Kidney (tissue), 22 donors: ENCODE measurements at places on chromosomes 11 and 22. TPM values are rescaled to one million over a fixed set of nuclear protein-coding genes. Genes with fewer than 3 reads are reported as not detected.

GRCh38 chr11:48207881-48208280 lies 8.7 kb upstream of the OR4B1 start:
- no peaks in the 10 kb centered on the region for H3K4me1 ChIP-seq
- no peak overlapping the region for H3K27ac ChIP-seq
- no peaks in the 10 kb centered on the region for H3K36me3 ChIP-seq
- DNase-seq, result no peak
- H3K4me3 ChIP-seq, result no peak overlapping the region
- H3K27me3 ChIP-seq, result no peaks in the 10 kb centered on the region

GRCh38 chr11:32847511-32847910 lies 17.8 kb downstream of the PRRG4 start:
- H3K27ac ChIP-seq, result no peak overlapping the region
- H3K36me3 ChIP-seq, result no peaks in the 10 kb centered on the region
- H3K27me3 ChIP-seq, result no peaks in the 10 kb centered on the region

DNA sequence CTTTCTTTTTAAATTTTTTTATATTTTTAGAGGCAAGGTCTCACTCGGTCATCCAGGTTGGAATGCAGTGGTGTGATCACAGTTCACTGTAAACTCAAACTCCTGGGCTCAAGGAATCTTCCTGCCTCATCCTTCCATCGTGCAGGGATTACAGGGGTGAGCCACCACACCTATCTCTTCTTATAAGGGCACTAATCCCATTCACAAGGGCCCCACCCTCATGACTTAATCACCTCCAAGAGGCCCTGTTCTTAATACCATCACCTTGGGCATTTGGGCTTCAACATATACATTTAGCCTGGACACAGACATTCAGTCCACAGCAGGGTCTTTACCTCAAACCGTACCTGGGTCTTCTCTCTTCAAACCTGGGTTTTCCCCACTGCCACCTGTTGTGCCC lies 4.5 kb upstream of the GTSE1 start:
- H3K4me3 ChIP-seq, result no peak overlapping the region
- H3K27me3 ChIP-seq, result no peaks in the 10 kb centered on the region
- H3K27ac ChIP-seq, result peak overlapping the region; percentile 73
- DNase-seq, result no peak
- H3K36me3 ChIP-seq, result peaks cover 35% of the 10 kb centered on the region

DNA sequence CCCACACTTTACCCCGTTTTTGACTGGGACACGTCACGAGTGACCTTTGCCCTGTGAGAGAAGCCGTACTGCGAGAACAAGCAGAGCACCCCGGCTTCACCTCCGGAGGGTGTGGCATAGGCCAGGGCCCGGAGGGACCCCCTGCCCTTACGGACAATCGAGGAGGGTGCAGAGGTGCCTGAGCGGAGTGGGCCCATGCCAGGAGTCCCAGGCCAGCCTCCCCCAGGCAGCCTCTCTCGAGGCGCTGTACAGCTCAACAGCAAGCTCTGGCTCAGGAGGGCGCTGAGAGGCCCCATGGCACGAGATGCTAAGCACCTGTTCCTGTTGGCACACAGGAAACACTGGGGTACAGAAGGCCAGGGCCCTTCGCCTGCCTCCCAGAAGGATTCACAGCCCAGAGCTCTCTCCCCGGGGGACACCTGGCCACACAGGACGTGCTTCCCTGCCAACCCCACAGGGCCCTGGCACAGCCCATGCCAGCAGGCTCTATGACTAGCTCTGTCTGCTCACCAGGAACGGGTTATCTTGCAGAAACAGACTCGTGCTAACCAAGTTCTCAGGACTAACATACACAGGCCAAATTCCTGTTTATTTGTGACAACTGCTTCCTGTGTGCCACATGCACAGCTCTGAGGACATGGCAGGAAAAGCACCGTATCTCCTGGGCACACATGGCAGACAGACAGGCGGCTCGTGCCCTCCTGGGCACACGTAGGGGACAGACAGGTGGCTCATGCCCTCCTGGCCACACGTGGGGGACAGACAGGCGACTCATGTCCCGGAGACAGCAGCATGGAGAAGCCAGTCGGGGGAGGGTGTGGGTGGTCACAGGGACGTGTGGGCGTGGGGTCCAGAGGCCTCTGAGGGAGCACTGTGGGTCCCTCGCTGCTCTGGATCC lies 11.6 kb downstream of the TOLLIP start:
- no peak overlapping the region for H3K4me3 ChIP-seq
- no peak overlapping the region for H3K27ac ChIP-seq
- peaks cover 37% of the 10 kb centered on the region for H3K4me1 ChIP-seq
- no peaks in the 10 kb centered on the region for H3K27me3 ChIP-seq

GRCh38 chr22:45645150-45645525 lies 26.5 kb upstream of the ATXN10 start:
- DNase-seq, result peak; percentile 47
- H3K27me3 ChIP-seq, result no peaks in the 10 kb centered on the region
- peak overlapping the region; percentile 25 for H3K4me3 ChIP-seq

The PPARA gene
- total RNA-seq, result 36.8 TPM

The DNAJB7 gene
- total RNA-seq, result not detected

The KCNK4 gene
- not detected for total RNA-seq

The RAB39A gene
- total RNA-seq, result 2.8 TPM

The PPM1F gene
- total RNA-seq, result 42.5 TPM

The OR51I1 gene
- 0.35 TPM for total RNA-seq

The CTTN gene
- total RNA-seq, result 316 TPM
